ENCODE measurements at places on chromosomes 7 and 10.

DNA sequence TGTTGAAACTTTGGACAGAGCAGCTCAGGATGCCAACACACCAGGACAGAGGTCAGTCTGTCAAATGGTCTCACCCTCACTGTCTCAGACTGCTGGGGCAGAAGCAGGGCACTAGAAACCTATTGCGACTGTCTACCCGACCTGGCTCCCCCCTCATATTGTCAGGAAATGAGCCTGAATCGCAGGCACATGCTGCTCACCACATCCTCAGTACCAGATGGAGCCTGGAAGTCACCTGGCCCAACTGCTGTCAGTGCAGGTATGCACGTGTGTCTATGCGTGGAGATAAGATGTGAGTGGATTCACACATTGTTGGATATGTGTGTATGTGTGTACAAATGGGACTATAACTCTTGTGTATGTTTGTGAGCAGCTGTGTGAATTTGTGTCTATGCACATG, 3.2 kb upstream of the CDHR1 start:
- no peak for DNase-seq

GRCh38 chr10:32384171-32384570, 37.2 kb upstream of the EPC1 start:
- DNase-seq = no peak

- peak; percentile 15 for DNase-seq
Observed at GRCh38 chr10:31836569-31837406, 91.8 kb downstream of the ARHGAP12 start.

DNA sequence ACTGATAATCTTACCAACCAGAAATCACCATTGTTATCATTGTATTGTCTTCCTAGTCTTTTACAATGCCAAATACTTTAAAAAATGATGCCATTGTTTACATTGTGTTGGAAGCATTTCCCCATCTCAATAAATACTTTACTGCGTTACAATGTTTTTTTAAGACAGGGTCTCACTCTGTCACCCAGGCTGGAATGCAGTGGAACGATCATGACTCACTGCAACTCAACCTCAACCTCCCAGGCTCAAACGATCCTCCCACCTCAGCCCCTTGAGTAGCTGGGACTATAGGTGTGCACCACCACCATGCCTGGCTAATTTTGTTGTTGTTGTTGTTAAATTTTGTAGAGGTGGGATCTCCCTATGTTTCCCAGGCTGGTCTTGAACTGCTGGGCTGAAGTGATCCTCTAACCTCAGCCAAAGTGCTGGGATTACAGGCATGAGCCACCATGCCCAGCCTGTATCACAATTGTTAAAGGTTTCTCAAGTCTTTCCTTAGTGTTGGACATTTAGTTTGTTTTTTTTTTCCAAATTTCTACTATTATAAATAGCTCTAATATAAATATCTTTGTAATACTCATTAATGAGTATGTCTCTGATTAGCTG, 13.5 kb downstream of the LRMDA start:
- DNase-seq = peak; percentile 68

DNA sequence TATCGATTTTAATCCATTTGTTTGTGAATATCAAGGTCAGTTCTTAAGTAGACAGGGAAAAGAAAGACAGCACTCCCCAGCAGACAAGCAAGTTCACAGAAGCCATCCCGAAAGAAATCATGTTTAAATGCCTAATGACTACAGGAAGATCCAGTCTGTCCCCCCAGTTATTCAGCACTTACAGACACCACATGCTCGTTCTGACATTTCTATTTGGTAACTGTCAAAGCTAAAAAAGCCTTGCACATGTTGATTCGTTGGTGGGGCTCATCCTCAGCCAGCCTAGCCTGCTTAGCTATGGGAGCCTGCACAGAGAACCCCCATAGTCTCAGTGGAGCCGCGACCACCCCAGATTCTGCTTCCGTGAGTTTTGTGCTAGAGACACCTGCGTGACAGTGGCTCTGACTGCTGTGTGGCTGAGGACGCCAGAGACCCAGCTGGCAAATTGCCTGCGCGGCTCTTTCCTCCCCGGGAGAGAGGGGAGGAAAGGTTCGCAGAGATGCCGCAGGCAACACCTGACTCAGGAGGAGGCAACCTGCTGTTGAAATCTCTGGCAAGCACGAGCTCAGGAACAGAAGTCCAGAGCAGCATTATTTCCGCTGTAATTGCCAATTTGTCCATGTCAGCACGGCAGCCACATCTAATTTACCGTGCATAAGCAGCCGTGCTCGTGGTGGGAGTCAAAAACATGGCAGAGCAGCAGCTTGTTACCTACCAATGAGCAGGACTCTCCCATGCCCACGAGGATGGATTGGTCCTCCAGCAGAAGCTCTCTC, 194.2 kb downstream of the GPAM start:
- DNase-seq = no peak

DNA sequence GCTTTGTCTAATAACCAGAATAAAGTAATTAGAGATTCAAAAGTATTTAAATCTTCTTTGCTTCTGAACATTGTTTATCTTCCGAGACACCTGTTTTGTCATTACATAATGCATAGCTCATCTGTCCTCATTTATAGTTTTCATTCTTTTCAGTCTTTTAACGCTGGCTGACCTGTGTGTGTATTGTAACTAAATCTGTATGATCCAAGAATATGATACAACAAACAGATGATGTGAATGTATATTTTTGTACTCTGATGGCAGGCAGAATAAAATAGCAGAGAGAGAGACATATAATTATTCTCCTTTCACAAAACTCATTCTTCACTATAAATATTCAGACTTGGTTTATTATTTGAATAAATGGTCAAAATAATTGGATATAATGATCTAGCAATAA, 80.6 kb downstream of the ORC5 start:
- no peak for DNase-seq
